ENCODE measurements at places on chromosomes 7 and 10. TPM values are rescaled to one million over a fixed set of nuclear protein-coding genes. Genes with fewer than 3 reads are reported as not detected.

The TMEM130 gene
- 0.29 TPM for total RNA-seq

The VTI1A gene
- 55.8 TPM for total RNA-seq

DNA sequence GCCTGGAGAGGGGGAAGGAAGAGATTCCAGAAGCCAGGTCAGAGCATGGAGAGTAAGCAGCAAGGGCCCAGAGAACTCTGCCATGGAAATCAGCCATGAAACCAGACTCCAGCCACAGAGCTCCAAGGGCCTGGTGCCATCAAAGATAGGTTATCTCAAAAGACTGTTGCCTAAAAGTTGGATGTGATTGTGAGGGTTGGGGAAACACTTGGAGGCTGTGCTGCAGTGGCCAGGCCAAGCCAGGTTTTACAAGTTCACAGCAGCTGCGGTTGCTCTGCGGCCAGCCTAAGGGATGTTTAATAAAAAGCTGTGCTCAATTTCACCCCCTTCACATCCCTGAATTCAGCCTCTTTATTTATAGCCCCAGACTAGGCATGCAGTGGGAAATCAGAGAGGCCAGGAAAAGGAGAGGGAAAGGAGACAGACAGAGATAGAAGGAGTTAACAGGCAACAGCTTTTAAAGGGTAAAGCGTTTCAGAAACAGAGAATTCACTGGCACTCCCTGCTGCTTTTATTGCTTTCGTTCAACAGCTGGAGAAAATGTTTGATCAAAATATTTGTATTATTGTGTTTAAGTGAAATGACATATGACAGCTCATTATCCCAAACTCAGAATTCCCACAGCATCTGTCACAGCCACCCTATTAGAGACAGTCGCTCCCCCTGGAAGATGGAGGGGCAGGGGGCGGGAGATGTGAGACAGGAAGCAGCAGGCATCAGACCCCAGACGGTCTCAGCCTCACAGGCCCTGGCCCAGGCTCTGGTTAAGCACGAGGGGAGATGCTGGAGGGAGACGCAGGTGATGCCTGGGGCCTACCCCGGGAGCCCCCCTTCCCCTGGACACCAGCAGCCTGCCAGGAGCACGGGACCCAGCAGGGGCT, 140.1 kb downstream of the GLI3 start:
- peak; percentile 71 for DNase-seq

- no peak for DNase-seq
These were observed 240.5 kb upstream of the GPR26 start for GRCh38 chr10:123425680-123426079.

- no peak for DNase-seq
These were observed 5.1 kb upstream of the ZNF32 start for GRCh38 chr10:43653746-43654145.

GRCh38 chr10:52314822-52315552, 906 bp downstream of the DKK1 start:
- no peak for DNase-seq
